ENCODE measurements at places on chromosomes 3 and 15.
A peak's percentile ranks its signal among the peaks of the same experiment; 100 is the strongest.

DNA sequence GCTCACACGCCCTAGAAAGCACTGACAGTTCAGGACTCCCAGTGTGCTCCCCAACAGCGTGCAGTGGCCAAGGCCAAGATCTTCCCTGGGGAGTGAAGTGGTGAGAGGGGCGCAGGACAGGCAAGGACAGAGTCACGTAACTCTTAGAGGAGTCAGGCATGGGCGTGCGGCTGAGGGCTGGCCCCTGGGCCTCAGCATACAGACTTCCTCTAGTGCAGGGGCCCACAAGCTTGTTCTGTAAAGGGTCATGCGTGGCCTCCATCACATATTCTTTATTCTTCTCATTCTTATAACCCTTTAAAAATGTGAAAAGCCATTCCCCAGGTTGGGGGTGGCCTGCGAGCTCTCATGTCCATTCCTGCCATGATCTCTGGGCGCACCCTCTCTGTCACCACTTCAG is 25.2 kb downstream of the TMEM43 start:
- DNase-seq: no peak

GRCh38 chr3:34106879-34107278 is 308.4 kb downstream of the PDCD6IP start:
- peak; percentile 63 for DNase-seq

- no peak for DNase-seq
Measured at GRCh38 chr3:68953816-68954444, 21.6 kb upstream of the TAFA4 start.

DNA sequence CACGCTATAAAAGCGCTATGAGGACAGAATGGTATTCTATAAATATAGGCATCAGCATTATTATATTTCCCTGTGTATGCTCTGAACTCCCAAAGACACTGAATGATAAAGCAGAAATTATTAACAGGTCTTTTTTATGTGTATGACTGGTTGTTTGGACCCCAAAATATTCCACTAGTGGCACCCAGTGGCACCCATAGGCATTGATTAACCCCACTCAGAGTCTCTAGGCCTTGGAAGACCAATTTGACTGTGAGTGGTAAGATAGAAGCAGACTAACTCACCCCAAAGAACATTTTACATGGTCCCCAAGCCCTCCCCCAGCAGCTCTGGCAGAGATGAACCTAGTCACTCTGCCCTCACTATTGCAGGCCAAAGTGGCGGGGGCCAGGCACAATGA is 45.4 kb upstream of the UBE2E1 start:
- peak; percentile 14 for DNase-seq

DNA sequence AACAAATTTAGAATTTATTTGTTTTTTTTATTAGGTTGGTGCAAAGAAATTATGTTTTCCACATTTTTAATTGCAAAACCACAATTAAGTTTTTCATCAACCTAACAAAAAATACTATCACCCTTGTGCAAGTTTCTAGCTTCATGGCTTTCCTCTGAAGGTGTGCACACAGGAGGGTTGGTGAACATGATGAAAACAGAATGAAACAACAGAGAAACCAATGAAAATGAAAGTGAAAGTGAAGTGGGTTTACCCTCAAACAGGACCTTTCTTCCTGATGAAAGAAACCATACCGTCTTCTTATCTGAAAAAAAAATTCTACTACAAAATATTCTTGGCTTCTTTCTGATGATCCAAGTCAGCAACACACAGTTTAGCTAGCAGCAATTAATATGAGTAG is 71.9 kb upstream of the FEZF2 start:
- peak; percentile 15 for DNase-seq

DNA sequence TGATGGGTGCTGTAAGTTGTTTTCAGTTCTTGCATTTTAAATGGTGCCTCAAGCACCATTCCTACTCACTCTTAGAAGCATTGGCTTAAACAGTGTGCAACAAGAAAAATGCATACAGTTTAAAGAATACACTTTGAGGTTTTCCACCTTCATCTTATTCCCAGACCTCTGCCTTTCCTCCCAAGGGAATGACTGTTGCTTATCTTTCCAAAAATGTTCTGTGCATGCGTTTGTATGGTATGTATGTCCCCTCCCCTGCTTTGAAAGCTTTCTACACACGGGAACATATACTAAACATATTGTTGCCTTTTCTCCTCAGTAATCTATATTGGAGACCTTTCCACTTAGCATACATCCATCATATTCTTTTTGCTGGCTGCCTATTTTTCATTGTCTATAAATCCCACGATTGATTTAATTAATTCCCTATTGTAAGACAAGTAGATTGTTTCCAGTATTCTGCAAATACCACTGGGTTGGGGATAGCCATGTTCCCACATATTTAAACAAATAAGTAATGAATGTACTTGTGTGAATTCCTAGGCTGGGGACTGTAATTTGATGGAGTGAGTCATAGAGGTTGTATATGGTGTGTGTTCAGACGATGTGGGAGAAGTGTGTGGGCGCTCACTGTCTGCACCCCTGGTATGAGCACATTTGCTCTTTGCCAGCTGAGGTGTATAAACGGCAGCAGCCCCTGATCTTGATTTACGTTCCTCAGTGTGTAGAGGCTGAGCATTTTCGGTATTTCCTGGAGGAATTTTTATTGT is 5.8 kb downstream of the TRAK1 start:
- peak; percentile 65 for DNase-seq

GRCh38 chr15:67085237-67085817 is 19.9 kb downstream of the SMAD3 start:
- DNase-seq: no peak

Measured in cardiac fibroblast (primary cell).